CD4-positive, CD25-positive, alpha-beta regulatory T cell (primary cell): ENCODE measurements at places on chromosomes 5 and 9. TPM values are rescaled to one million over a fixed set of nuclear protein-coding genes. Genes with fewer than 3 reads are reported as not detected.

DNA sequence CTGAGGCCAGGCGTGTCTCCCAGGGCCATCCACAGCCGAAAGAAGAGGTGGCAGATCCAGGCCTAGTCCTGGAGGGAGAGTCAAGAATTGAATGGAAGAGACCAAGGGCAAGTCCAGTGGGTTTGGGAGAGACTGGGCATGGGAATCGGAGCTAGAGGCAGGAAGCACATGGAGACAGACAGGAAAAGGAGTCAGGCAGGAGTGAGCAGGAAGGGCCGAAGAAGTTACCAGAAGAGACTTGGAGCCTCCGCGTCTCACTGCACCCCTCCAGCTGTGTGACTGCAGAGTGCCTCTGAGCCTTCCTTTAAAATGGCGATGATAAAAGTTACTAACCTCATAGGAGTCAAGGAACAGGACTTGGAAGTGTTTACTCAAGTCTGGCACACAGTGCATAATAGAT lies 64.4 kb upstream of the ANGPTL2 start:
- no peak for DNase-seq
- H3K4me1 ChIP-seq: no peaks in the 10 kb centered on the region
- no peaks in the 10 kb centered on the region for H3K27me3 ChIP-seq
- no peaks in the 10 kb centered on the region for H3K36me3 ChIP-seq

DNA sequence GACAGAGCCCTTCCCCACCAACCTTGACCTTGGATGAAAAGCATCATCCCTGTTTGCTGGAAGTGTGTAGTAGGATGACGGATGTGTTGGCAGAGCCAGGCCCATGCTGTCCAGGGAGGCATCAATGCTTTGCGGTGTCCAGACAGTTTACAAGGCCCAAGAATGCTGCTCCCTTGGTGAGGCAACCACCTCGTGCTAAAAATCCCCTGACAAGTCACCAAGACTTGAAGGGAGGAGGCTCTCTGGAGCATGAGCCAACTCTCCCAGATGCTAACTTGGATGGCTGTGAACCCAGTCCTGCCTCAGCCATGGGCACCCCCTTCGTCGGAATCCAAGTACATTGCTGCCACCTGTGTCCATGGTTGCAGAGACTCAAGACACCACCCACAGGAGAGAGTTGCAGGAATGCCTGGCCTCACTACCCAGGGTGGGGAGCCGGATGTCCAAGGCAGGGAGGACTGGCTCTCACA lies 9.5 kb upstream of the NKD2 start:
- peaks cover 12% of the 10 kb centered on the region for H3K4me1 ChIP-seq
- H3K27me3 ChIP-seq: no peaks in the 10 kb centered on the region
- no peaks in the 10 kb centered on the region for H3K36me3 ChIP-seq
- H3K4me3 ChIP-seq: no peak overlapping the region
- DNase-seq: no peak

DNA sequence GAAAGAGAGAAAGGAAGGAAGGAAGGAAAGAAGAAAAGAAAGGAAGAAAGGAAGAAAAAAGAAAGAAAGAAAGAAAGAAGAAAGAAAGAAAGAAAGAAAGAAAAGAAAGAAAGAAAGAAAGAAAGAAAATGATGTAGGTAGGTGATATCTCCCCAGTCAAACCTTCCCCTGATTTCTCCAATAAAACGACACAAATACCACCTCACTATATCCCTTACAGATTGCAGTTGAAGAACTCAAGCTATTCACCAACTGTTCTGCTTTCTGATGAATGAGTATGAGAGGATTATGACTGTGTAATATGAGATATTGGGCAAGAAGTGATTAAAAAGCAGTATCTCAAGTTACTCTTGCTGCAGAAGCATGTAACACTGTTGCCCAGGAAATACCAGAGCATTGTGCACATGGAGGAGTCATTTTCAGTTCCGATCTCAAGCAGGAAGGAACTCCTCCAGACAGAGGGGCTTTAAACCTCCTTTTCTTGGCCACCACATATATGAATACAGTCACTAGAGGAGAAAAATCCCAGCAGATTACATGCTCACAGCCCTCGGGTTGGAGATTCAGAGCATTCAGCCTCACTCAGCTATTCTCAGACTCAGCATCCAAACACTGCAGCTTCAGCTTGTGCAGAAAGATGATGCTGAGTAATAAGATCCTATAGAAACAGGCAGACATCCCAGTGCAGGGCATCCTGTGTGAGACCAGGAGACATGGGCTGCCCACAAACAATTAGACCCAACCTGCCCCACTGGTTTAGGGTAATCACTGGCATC lies 61.4 kb downstream of the UGCG start:
- peak; percentile 59 for DNase-seq
- H3K27me3 ChIP-seq: no peaks in the 10 kb centered on the region
- no peak overlapping the region for H3K27ac ChIP-seq
- peaks cover 12% of the 10 kb centered on the region for H3K4me1 ChIP-seq
- peak overlapping the region; percentile 60 for H3K4me3 ChIP-seq
- no peaks in the 10 kb centered on the region for H3K36me3 ChIP-seq

Gene TAF11L10
- not detected for total RNA-seq

Gene SHISAL2B
- total RNA-seq: not detected

Gene F2RL1
- total RNA-seq: 1.6 TPM

DNA sequence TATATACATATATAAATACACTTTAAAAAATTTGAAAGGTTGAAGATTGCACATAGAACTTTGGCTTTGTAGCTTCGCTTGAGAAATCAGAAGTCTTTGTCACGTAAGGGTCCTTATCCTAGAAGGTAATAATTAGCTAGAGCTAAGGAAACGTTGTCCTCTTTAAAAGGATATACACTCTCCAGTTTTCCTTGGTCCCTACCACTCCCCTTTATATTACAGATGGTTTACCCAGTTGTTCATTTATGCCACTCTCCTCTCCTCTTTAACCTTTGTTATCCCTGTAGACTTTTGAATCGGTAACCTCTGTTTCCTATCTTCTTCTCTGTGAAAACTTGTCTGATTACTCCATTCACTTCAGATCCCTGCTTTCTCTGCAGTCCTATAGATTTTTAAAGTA lies 1101.0 kb upstream of the SEMA6A start:
- no peak overlapping the region for H3K4me3 ChIP-seq
- H3K27ac ChIP-seq: no peak overlapping the region
- no peaks in the 10 kb centered on the region for H3K27me3 ChIP-seq
- no peaks in the 10 kb centered on the region for H3K36me3 ChIP-seq

Gene OR1Q1
- 0.72 TPM for total RNA-seq

DNA sequence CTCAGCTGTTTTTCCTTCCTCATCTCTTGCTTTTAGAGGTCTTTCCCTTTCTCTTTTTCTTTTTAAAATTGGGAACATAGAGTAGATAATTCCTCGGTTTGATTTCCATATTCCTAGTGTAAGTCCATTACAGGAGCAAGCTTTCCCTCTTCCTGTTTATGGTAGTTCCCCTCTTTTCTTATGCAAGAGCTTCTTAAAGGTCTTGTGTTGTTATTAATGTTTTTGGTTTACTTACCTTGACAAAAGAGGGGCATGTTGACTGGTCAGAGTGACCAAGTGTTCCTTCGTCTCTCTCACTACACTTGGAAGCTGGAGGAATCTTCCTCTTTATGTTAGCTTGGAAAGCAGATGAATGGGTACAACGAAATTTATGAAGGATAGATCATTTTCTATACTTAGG lies 8.3 kb downstream of the ATG10 start:
- H3K36me3 ChIP-seq: peaks cover 6% of the 10 kb centered on the region
- no peaks in the 10 kb centered on the region for H3K27me3 ChIP-seq
- no peaks in the 10 kb centered on the region for H3K4me1 ChIP-seq
- H3K4me3 ChIP-seq: no peak overlapping the region
- H3K27ac ChIP-seq: no peak overlapping the region

- H3K36me3 ChIP-seq: no peaks in the 10 kb centered on the region
- H3K27ac ChIP-seq: peak overlapping the region; percentile 65
- H3K27me3 ChIP-seq: no peaks in the 10 kb centered on the region
- peak overlapping the region; percentile 69 for H3K4me3 ChIP-seq
These were observed 364.5 kb downstream of the MAN2A1 start for GRCh38 chr5:110054240-110054639.

Gene BHMT
- not detected for total RNA-seq

DNA sequence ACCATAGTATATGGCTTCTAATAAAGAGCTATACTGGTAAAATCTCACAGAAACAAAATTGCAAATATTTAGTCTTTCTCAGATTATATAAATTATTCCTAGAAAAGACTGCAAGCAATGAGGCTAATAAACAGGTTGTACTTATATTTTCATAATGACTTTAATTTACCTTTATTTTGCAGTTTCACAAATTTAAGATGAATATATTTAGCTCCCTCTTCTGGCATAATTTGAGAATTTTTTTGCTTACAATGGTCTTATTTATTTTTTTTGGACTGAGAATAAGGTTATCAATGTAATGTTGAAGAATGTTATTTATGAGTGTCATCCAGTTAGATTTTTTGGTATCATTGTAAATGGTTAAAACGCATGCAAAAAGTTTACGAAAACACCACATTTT lies 56.7 kb downstream of the PIK3R1 start:
- no peaks in the 10 kb centered on the region for H3K27me3 ChIP-seq
- peak; percentile 56 for DNase-seq
- peaks cover 89% of the 10 kb centered on the region for H3K4me1 ChIP-seq

Gene OR1J2
- total RNA-seq: 0.42 TPM

DNA sequence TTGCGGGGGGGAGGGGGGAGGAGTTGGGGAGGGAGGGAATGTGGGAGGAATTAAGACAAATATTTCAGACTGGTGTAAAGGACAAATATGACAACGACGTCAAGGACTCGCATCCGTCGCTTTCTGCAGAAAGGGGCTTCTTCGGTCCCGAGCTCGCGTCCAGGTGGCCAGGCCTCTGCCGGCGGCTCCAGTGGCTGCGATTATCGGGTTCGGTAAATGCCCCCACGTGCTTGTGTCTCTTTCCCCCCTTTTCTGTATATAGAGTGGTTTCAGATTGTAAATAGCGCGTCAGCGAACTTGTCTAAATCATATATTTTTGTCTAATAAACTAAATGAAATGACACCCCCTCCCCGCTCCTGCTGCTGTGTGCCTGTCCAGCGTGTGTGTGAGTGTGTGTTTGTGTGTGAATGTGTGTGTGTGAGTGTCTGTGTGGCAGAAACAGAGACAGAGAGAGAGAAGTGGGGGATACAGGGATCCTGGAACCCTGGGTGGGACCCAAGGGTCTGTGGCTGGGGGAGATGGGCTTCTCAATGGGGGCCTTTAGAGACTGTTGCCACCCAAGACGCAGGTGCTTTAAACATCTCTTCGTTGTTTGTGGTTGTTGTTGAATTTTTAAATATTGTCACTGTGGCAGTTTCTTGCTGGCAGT lies 5.6 kb downstream of the IRX1 start:
- no peaks in the 10 kb centered on the region for H3K36me3 ChIP-seq
- H3K27me3 ChIP-seq: peaks cover 8% of the 10 kb centered on the region
- H3K4me3 ChIP-seq: no peak overlapping the region
- H3K4me1 ChIP-seq: no peaks in the 10 kb centered on the region
- DNase-seq: no peak

Gene CAMK2A
- not detected for total RNA-seq

Gene PTGDS
- total RNA-seq: 15.4 TPM

GRCh38 chr5:53027913-53028312 lies 38.8 kb downstream of the ITGA2 start:
- no peak for DNase-seq
- no peak overlapping the region for H3K27ac ChIP-seq
- H3K4me3 ChIP-seq: no peak overlapping the region
- no peaks in the 10 kb centered on the region for H3K4me1 ChIP-seq
- no peaks in the 10 kb centered on the region for H3K27me3 ChIP-seq
- no peaks in the 10 kb centered on the region for H3K36me3 ChIP-seq

DNA sequence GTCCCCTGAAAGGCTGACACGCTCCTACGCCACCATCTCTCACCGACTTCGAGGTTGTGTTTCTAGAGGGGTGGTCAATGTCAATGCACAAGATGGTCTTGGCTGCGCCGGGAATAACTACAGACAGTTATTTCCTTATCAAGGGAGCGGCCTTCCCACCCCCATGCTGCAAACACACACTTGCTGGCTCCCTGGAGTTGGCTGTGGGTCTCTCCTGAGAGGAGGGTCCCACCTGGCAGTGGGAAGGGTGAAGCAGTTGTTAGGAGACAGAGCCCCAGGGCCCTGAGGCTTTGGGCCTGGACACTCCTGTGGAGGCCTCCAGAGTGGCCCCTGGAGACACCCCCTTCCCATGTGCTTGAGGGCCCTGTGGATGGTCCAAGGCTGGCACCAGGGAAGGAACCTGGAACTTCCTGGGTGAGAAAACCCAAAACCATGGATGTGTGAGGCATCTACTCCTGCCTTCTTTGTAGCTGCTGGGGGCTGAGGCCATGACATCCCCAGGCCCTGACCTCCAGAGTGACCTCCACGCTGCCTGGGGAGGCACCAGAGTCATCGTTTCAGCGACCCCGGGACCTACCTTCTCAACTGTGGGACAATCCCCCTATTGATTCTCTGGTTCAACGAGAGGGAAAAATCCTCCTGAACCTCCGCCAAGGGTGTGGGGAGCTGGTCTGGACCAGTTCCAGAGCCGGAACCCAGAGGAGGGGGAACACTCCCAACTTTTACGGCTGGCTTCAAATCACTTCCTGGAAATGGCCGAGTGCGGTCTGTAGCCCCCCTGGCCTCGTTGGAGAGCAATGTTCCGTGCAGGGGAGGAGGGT lies 101.1 kb upstream of the COL5A1 start:
- H3K4me3 ChIP-seq: no peak overlapping the region
- DNase-seq: no peak
- H3K4me1 ChIP-seq: no peaks in the 10 kb centered on the region
- no peaks in the 10 kb centered on the region for H3K36me3 ChIP-seq
- no peaks in the 10 kb centered on the region for H3K27me3 ChIP-seq

DNA sequence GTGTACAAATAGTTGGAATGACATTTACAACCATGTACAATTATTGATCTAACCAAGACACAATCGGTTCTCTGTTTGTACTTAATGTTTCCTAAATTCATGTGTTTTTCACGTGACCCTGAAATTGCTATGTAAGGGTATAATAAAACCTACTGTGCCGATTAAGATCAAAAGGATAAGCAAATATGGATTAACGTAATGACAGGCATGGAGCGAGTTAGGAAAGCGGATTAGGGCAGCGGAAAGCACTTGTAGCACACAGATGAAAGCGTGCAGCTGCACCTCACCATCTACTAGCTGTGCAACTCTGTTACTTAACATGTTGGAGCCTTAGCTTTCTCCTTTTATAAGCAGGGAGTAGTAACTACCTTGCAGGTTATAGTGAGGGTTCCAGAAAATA lies 38.3 kb upstream of the ZFYVE16 start:
- DNase-seq: no peak
- H3K27me3 ChIP-seq: peaks cover 2% of the 10 kb centered on the region
- H3K36me3 ChIP-seq: no peaks in the 10 kb centered on the region
- H3K4me3 ChIP-seq: no peak overlapping the region
- H3K27ac ChIP-seq: no peak overlapping the region
